Cortex of kidney (tissue), 1 donor: ENCODE measurements at places on chromosomes 11 and 22.

GRCh38 chr22:32618441-32619140 is 144.0 kb downstream of the FBXO7 start:
- DNase-seq, result no peak

DNA sequence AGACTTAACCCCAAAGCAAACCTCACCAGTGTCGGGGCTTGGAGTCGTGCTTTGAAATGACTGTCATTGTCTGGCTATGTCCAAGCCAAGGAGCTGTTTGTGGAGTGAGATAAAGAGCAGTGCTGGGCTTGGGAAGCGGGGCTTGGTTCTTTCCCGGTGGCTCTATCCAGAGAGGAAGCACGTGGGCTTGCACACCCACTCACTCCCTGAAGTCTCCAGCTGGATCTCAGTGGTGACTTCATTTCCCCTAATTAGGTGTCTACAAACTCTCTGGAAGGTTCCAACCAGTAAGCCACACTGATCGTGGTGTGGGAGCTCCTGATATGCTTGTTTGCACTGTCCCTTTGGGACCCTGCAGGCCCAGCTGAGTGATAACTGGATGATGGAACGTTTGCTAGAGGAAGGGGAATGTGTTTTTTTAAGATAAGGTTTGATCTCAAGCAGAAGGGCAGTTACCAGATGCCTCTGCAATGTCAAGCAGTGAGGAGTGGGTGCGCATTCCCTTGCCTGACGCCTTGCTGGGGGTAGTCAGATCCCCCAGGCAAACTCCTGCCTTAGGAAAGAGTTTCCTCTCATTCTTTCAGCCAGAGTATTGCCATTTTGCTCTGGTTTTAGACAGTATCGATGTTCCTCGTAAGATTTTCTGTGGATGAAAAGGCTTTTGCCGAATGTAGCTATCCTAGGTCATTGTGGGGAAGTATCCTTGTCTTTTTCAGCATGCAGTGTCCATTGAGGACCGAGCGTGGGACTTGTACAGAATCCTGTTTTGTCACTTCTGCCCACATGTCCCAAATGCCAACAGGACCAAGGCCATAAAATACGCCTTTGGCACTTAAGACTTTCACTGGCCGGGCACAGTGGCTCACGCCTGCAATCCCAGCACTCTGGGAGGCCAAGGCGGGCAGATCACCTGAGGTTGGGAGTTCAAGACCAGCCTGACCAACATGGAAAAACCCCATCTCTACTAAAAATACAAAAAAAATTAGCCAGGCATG is 90.9 kb downstream of the MICAL2 start:
- no peak for DNase-seq

DNA sequence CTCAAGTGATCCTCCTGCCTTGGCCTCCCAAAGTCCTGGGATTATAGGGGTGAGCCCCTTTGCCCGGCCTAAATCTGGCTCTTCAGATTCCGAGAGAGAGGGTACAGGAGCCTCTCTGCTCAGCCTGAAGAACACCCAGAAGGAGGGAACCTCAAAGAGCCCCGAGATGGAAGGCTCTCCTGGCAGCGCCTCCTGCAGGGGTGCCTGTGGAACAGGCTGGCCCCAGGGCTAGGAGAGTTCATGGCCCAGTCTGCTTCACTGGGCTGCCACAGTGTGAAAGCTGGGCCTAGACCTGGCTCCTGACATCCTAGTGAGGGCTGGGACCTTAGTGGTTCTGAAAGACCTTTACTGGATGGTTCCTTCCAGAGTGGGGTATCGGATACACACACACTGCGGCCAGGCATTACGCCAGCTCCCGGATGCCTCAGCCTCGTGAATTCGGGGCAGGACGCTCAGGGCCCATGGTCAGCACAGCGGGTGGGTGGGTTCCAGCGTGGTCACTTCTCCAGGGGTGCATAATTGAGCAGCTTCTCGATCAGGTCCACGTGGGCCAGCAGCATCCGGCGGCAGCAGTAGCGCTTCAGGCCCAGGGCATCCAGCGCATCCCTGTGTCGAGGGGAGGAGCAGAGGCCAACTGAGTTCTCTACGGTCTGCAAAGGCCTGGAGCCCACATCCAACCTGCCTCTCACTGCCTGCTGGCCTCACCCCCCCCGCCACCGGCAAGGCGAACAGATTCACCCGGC is 2.3 kb downstream of the POLR2L start:
- DNase-seq, result no peak

DNA sequence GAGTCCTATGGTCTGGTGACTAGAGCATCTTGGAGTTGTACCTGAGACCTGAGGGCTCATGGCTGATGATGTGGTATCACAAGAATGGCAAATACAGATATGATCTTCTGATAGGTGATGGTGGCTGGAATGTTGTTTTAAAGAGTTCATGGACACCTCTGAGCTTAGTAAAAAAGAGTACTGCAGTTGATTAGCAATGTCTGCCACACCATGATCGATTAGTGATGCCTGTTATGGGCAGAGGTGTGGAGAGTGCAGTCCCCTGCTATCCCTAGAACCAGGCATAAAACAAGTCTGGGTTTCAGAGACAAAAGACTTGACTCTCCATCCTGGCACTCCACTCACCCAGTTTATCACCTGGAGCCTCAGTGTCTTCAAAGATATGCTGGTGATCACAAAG is 1.4 kb upstream of the BATF2 start:
- DNase-seq, result no peak
